NCI-H524 treated with DMSO at 0.1 percent for 48 hours (cell line): ENCODE measurements at places on chromosomes 6 and 20.

DNA sequence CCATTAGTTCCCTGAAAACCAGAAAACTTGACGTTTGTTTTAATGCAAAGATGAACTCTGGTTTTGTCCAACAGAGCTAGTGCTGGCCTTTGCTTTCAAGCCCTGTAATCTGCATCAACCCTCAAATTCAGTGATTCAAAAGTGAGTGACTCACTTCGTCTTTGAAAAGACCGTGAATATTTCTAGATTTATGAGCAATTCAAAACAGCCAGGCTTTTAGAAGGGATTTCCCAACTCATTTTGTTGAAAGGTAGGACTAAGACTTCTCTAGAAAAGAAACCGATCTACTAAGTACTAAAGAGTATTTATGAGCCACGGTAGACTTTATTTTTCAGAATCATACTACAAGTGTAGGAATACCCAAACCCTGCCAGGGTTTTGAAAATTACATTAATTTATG, 121.5 kb downstream of the UST start:
- no peak for DNase-seq

- peak; percentile 30 for DNase-seq
Measured at GRCh38 chr6:21887231-21888185, 294.0 kb downstream of the SOX4 start.

DNA sequence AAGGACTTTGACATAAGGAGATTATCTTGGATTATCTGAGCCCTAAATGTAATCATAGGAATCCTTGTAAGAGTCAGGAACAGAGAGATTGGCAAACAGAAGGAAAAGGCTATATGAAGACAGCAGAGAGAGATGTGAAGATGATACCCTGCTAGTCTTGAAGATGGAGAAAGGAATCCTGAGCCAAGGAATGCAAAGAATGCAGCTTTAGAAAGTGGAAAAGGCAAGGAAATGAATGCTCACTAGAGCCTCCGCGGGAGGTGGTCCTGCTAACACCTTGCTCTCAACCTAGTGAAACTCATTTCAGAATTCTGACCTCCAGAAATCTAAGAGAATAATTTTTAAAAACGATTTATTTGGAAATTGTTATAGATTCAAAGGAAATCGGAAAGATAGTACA, 117.1 kb downstream of the TBXT start:
- DNase-seq = no peak

- DNase-seq = no peak
Measured at GRCh38 chr20:41100001-41100480, 37.3 kb upstream of the PLCG1 start.

DNA sequence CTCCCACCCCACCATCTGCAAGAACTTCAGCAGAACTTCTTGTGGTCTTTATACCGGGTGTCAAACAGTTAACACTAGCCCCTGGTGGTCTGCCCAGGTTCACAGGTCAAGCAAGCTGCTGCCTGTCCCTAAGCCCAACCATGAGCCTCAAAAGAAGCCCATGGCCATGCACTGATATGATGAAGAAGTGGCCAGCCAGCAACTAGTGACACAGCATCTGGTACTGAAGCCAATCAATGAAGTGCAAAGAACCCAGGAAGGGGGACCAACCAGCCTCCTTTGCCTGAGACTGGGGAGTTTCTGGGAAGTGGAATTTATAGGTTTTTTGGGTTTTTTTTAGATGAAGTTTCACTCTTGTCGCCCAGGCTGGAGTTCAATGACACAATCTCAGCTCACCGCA, 127.8 kb downstream of the MAFB start:
- no peak for DNase-seq

- no peak for DNase-seq
Measured at GRCh38 chr6:42783177-42783875, 1.5 kb downstream of the BICRAL start.

GRCh38 chr6:166258854-166259276, 49.3 kb downstream of the PRR18 start:
- DNase-seq = no peak

GRCh38 chr6:1336246-1336843, 24.4 kb downstream of the FOXQ1 start:
- DNase-seq = no peak

- DNase-seq = no peak
Measured at GRCh38 chr6:160088069-160088783, 33.4 kb upstream of the SLC22A1 start.

GRCh38 chr6:12356983-12357972, 67.1 kb downstream of the EDN1 start:
- DNase-seq = no peak

DNA sequence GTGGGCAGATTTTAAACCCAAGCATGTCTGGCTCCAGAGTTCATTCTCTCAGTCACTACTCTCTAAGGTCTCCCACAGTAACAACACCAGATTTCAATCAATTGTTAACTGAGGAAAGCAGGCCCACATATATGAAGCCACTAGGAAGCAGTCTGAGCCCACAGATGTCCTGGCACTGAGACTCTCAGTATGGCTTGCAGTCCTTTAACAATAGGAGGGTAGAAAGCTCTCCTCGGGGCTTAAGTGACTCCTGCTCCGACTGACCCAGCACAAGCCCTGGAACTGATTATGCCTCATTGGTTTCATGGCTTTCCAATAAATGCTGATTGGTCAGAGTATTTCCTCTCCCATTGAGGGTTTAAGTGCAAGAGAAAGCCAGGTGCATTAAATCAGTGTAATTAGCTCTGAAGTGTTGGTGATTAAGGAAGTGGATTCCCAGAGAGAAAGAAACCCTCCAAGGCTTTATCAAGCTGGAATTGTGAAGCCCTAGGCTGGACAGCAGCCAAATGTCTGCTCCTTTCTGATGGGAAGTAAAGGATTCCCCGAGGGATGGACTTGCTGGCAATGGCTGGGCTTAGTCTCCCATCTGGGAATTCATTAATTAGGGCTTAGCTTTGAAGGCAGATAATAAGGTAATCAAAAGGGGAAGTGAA, 76.6 kb upstream of the PROKR2 start:
- DNase-seq = peak; percentile 99

GRCh38 chr6:29011276-29011734, 6.2 kb upstream of the ZNF311 start:
- DNase-seq = peak; percentile 22

GRCh38 chr6:114445846-114446245, 103.0 kb upstream of the HS3ST5 start:
- DNase-seq = peak; percentile 63

DNA sequence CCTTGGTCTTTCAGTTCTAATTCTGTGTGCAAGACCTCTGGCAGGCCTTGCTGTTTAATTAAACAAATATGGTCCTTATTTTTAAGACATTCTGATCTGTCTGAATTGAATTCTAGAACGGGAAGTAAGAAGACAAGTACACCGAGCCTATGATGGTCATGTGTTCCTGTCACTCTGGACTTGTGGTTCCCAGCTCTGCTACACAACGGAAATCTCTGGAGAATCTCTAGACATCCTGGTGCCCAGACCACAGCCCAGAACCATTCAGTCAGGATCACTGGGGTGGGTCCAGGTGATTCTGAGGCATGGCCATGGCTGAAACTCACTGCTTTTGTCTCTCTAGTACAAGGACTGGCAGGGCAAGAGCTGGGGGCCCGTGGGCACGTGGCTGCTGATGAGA, 15.9 kb upstream of the KCNK16 start:
- no peak for DNase-seq

- DNase-seq = no peak
Measured at GRCh38 chr6:90463359-90463758, 123.5 kb downstream of the MAP3K7 start.

GRCh38 chr6:131368198-131368911, 204.7 kb upstream of the ARG1 start:
- DNase-seq = no peak

- no peak for DNase-seq
Measured at GRCh38 chr6:93282521-93283031, 136.8 kb downstream of the EPHA7 start.

DNA sequence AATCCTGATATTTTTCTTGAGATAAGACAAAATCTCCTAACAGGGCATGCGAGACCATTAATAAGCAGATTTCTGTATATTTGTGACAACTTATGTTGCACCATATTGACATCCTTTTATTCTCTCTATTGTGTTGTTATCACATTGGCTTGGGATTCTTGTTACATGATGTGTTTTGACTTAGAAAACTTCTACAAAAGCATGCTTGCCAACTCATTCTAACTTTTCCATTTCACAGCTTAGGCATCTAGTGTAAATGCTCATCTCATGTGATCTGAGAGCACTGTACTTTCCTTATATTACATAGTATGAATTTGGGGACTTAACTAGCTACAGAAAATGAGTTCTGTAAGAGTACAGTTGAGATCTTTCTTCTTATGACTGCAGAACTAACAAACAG, 1040.7 kb upstream of the ADGRB3 start:
- no peak for DNase-seq

DNA sequence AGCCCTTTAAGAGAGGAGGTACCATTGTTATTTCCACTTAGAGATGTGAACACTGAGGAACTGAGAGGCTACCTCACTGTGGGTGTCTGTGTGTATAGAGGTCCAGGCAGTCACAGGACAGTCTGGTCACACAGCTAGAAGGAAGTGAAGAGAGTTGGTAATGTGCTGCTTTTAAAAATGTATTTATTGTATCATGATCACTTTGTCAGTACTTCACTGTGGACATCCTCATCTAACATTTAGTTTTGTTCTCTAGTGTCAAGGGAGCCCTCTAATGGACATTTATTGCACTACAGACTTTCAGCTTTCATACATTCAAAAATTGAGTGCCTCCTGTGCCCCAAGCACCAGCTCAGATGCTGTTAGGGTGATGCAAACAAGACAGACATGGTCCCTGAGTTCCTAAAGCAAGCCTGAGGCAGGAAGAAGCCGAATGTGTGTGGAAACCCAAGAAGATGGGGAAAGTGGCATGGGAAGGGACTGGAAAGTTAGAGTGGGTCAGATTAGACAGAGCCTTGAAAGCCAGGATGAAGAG, 123.0 kb downstream of the SLC16A10 start:
- DNase-seq = peak; percentile 22

DNA sequence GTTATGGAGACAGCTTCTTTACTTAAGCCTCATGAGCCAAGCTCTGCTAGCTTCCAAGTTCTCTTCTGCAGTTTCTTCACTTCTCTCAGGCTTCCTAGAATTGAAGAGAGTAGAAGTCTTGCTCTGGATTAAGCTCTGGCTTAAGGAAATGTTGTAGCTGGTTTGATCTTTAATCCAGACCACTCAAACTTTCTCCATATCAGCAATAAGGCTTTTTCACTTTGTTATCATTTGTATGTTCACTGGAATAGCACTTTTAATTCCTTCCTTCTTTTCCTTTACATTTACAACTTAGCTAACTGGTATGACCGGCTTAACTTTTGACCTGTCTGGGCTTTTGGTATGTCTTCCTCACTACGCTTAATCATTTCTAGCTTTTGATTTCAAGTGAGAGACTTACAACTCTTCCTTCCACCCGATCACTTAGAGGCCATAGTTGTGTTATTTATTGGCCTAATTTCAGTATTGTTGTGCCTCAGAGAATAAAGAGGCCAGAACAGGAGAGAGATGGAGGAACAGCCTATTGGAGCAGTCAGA, 236.6 kb upstream of the BMP2 start:
- no peak for DNase-seq
